ENCODE measurements at places on chromosomes 11 and 22.

DNA sequence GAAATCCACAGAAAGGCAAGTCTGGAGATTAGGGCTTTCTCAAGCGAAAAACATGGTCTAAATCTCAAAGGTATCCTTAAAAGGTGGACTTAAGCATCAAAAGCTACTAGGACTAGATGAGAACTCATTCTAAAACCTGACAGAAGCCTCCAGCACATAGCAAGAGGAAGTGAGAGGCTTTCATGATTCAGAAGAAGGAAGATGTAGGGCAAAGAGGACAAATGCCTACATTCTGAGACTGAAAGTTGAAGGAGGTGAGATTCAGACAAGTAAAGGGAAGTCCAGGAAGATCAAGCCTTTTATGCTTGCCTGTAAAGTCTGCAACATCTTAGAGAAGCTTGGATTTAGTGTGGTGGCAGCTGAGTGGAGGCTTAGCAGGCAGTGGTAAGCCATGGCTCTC is 98.9 kb downstream of the PGR start:
- DNase-seq, result no peak

GRCh38 chr11:77089004-77089545 is 13.6 kb upstream of the OMP start:
- DNase-seq, result no peak

DNA sequence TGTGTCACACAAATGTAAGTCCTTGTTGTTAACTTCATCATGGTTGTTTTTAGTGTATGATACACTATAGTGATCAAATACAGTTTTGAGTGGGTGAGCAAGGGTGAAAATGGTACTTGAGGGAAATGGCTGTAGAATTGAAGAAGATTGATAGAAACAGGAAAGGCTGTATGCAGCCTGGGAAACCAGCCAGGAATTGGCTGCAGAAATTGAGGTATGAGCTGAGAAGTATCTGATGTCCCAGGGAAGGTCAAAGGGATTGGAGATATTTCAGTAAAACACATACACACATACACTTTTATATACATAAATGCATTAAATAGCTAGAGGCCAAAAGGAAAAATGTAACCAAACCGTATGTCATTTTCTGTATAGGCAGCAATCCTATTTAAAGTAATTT is 13.1 kb upstream of the YAP1 start:
- DNase-seq, result no peak

DNA sequence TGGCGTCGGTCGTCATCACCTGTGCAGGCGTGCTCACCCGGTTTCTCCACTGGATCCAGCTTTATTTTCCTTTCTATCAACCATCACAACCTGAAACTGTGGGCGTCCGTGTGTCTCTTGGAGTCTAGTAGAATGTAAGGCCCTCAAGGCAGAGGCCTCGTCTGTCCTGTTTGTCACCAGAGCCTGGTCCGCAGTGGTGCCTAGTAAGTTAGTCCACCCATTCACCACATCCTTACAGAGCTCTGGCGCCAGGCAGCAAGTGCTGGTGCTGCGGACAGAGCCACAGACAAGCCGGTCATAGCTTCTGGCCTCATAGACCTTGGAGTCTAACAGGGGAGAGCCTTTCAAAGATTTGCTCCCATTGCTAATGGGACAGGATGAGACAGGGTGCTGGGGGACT is 64.4 kb upstream of the PARVG start:
- DNase-seq, result no peak

DNA sequence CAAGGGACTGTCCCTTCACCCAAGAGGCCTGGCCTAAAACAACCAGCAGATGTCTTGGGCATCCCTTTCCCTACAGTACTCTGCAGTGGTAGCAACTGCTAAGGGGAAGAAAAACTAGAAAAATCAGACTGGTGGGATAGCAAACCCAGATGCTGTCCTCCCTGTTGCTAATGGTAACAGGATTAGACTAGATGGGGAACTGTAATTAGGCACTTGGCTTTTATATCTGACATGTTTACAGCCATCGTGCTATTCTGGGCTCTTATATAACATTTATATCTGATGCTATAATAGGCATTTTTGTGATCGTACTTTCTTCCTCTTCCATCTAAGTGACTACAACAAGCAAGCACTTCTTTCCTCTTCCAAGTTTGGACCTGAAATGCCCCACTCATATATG is 316.7 kb downstream of the DLG2 start:
- no peak for DNase-seq

DNA sequence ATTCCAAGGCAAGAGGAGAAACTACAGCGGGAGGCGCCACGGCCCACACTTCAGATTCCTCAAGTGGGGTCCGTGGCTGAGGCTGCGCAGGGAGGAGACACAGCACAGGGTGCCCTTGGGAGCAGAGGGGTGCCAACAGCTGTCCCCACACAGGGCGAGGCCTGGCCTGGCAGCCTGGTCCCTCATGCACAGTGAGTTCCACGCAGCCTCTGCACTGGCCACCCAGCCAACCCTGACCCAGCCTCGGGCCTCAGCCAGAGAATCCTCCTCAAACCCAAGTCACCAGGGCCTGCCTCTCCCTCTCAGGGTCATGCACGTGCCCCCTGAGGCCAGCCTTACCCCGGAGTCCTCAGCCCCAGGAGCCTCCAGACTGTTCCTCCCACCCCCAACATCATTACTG is 22.4 kb upstream of the MOB2 start:
- no peak for DNase-seq

- DNase-seq, result no peak
Measured at GRCh38 chr11:22878604-22879003, 18.3 kb upstream of the CCDC179 start.

GRCh38 chr22:47779474-47779873 is 1017.0 kb downstream of the TBC1D22A start:
- no peak for DNase-seq

DNA sequence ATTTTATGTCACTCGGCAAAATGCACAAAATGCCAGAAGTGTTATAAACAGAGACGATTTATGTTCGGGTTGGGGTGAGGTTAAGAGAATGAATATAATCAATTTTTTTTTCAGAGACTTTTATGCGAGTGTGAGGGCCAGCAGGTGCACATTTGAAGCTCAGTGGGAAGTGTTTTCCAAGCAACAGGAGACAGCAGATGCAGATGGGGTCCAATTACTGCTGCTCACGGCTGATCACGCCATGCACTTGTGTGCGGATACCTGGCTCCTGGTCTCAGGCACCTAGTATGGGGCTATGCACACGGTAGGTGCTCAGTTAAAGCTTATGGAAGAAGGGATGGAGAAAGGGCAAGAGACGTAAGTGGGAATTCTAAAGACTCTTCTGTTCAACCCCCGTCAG is 249.1 kb downstream of the MIAT start:
- DNase-seq, result no peak

- no peak for DNase-seq
Measured at GRCh38 chr11:1863352-1864216, 10.7 kb downstream of the LSP1 start.

GRCh38 chr11:116446048-116446941 is 326.5 kb downstream of the BUD13 start:
- no peak for DNase-seq

DNA sequence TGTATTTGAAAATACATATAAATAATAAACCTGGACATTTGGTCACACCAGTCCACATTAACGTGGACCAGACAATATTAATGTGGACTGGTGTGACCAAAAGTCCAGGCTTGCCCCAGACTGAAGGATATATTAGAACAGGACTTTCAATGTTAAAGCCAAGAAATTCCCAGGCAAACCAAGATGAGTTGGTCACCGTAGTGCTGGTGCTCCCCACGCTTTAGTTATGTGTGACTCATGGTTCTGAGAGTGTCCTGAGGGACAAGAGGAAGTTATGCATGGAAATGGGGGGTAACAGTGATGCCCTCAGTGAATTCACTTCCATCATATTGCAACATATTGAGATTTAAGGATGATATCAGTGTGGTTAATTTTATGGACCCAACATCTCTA is 31.4 kb downstream of the POU2AF1 start:
- DNase-seq, result no peak

DNA sequence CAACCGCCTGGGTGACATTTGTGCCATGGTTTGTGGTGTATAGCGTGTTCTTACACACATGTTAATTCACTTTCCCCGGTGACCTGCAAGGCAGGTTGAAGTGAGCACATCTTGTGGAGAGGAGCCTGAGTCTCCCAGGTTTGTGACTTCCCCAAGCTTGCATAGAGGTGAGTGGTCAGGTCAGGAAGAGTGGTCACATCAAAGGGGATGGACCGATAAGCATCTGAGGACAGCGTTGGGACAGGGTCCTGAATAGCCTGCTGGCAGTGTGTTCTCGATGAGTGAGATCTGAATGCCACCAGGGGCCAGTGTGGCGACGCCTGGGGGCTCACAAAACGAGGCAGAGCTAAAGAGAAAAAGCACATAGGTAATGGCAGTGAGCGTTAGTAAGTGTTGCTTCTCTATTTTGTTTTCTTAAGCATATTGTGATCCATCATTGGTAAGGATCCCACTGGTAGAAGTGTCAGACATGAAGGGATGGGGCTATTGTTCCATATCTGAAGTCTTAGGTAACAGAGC is 154.6 kb downstream of the GRIK4 start:
- DNase-seq, result no peak

GRCh38 chr11:62421996-62422395 is 3.2 kb downstream of the SCGB1A1 start:
- DNase-seq, result no peak

DNA sequence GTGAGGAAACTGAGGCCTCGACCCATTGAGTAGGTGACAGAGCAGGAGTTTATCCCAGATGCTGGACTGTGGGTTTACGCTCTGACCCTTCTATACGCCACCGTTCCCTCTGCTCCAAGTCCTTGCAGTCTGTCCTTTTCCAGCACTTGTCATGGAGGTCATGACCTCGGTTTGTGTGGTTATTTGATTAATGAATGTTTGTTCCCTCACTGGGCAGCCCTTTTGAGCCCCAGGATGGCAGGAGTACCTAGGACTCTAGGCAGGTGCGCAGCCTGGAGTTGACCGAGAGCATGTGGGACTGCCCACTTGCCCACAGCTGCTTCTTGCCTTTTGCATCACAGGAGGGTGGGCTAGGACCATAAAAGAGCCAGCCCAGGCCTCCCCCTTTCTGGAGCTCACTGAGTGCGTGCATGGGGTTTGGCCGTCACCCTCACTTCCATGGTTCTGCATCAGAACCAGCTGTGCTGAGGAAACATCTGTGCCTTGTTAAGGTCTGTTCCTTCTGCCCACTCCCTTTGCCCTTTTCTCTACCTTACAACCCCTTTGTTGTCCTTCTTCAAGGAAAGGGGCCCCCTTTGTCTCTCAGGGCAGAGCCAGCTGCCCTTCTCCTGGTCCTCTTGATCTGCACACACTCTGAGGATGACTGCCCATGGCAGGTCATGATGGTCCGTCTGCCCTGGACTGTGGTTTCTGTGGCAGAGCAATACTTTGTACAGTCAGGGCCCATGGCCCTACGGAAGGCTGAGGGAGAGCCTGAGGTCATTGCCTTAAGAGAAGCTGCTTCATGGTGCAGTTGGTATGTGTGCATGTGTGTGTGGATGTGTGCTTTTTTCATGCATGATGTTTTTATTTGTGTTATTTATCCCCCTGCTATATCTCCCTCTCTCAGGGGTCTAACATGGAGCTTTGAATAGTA is 38.2 kb downstream of the BMAL1 start:
- DNase-seq, result no peak

- no peak for DNase-seq
Measured at GRCh38 chr11:121485216-121485615, 32.4 kb upstream of the SORL1-AS1 start.

- no peak for DNase-seq
Measured at GRCh38 chr11:83312430-83312829, 26.3 kb upstream of the CCDC90B start.

DNA sequence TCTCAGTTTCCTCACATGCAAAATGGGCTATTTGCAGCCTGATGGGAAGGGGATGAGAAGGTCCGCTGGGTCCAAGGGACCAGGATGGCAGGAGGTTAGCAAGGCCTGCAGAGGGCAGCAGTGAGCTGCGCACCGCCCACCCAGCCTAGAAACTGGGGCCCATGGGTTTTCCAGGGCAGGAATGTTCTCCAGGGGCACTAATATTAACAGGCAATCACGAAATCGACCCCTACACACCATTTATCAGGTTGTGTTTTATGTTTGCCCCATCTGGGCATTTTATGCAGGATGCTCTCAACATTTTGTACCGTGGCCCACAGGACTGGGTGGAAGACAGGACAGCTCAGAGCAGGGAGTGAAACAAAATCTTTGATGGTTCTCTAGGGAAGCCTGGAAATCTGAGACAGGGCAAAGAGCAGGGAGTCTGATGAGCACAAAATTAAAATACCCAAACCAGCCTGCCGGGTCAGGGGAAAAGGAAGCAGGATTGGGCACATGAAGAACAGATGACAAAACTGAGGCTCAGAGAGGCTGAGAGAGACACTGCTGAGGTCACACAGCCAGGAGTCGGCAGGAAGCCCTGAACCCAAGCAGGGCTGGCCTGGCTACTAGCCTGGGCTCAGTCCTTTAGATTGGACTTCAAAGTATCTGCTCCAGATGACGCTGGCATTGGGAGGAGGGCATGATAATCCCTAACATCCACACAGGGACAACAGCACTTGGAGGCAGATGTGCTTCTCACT is 1.6 kb upstream of the BCR start:
- DNase-seq, result peak; percentile 64

GRCh38 chr22:30312053-30312452 is 14.7 kb downstream of the TBC1D10A start:
- DNase-seq, result no peak

DNA sequence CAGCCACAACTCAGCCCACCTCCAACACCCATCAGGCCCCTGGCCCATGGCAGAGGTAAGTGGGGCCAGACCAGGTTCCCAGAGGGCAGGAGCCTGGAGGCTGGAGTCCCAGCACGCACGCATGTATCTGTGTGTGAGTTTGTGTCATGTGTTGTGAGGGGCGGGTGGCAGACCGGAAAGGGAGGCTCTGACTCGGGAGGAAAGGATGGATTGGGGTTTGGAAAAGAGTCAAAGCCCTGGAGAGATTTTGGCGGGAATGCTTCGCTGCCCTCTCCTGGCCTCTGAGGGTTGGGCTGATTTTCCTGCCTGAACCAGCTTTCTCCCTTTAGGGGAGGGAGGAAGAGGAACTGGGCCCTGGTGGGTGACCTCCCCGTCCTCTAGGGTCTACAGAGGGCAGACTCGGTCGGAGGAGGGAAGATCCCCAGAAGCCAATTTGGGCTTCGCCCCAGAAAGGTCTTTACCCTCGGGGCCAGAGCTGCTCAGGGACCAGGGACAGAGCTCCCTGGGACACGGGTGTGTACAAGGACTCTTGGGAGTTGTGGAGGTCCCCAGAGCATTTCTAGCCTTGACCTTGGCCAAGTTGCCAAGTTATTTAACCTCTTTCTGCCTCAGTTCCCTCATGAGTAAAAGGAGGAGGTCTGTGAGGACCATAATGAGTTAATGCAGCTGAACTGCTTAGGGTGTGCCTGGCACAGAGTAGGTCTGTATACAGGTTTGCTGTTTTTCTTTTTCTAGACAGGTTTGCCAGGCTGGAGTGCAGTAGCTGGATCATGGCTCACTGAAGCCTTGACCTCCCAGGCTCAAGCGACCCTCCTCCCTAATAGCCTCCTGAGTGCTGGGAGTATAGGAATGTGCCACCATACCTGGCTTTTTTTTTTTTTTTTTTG is 6.9 kb downstream of the C11orf68 start:
- DNase-seq, result no peak
